ENCODE measurements at places on chromosomes 3 and 15. TPM values are rescaled to one million over a fixed set of nuclear protein-coding genes. Genes with fewer than 3 reads are reported as not detected.
A peak's percentile ranks its signal among the peaks of the same experiment; 100 is the strongest.

- DNase-seq: no peak
Measured at GRCh38 chr3:170768334-170768801, 101.6 kb downstream of the RPL22L1 start.

- DNase-seq: no peak
Measured at GRCh38 chr3:160027541-160028195, 39.0 kb downstream of the IL12A start.

DNA sequence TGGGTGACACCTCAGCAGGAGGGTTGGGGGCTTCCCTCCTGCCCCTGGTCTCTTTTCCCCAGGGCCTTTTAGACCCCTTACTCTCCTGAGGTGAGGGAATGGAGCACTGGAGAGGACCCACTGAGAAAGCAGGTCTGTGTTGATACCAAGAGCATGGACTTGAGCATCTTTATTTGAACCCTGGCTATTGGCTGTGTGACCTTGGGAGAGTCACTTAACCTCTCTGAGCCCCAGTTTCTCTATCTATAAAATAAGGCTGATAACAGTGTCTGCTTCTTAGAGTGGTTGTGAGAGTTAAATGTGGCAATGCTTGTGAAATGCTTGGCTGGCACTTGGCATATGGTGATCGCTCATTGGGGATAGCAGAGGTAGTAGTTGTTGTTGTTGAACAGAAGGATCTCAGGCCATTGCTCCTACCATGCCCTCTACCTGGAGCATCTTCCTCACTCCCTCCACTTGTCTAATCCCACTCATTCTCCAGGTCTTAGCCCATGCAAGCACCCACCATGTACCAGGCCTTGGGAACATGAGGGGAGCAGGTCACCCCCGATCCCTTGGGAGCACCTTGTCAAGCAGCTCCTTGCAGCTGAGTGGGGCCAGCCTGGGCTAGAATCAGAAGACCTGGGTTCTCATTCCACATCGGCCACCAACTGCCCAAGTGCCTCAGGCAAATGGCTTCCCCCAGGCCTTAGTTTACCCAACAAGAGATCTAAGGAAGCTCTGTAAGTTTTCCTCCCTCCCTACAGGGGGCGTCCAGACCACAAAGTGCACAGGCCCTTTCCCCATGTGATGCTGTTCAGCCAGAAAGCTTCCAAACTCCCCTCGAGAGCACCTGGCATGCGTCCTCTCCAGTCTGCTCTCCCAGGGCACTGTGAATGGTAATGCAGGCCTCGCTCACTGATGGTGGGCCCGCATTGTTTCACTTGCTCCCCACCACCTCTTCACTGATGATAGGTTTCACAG is 96.7 kb downstream of the LSM3 start:
- no peak for DNase-seq

DNA sequence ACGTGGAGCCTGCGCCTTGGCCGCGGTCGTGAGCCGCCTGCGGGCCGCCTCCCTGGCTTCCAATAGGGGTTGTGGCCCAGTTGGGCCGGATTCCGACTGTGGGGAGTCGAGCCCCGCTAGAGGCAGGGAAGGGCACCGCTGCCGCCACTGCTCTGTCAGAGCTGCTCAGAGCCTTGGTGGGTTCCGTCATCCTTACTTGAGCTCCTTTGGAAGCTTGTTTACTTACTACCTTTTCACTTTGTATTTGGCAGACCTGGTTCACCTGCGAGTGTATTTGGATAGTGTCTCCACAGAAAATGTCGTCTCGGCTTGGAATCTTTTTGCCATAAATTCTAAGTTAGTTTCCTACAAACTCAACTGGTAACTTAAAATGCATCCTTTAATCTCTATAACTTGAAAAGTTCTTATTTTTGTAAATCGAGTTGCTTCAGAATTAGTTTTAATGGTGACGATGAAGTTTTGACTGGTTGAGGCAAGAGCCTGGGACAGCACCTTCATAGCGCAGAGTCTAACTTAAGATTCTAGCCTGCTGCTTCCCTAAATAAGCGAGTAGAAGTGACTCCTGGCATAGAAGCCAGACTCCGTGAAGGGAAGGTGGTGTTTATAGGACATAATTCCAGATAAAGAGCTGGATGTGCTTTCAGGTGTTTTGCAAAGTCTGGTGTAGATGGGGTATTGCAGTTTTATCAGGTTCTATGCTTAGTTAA is 800 bp downstream of the DAG1 start:
- DNase-seq: no peak

DNA sequence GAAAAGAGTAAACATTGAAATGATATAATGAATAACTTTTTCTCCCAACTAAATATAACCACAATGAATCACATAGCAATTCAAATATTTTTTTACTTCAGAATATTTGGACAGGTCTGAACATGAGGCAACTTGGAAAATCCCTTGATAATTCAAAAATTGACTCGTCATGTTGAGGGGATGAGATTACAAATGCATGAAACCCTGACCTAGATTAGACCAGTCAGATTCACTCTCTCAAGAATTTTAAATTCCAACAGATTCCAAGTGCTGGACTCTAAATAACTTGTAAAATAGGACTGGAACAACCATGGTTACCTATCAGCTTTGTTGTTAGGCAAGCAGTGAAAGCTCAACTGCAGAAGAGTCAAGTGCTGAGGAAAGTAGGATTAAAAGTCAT is 317.5 kb downstream of the GBE1 start:
- DNase-seq: no peak

DNA sequence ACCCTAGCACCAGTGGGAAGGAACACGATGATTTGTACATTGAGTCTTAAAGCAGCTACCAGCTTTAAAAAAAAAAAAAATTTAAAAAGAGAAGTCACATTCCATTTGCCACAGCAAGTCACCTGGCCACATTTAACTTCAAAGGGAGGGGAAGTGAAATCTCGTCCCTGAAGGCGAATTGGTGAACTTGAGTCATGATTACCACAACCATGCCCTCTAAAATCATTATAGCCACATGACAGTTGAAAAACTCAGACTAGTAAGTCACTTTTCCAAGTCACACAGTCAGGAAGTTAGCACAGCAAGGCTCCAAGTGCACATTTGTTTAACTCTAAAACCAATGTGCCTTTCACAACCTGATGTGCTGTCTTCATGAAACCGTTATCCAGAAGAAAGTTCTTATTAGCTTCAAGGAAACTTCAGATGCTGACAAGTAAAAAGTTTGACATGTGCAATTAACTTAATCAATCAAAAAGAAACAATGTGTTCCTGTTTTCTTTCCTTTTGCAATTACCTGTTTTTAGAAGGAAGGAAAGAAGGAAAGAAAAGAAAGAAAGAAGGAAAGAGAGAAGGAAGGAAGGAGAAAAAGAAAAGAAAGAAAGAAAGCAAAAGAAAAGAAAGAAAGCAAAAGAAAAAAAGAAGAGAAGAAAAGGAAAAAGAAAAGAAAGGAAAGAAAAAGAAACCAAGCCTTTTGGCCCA is 8.3 kb upstream of the THSD4 start:
- no peak for DNase-seq

DNA sequence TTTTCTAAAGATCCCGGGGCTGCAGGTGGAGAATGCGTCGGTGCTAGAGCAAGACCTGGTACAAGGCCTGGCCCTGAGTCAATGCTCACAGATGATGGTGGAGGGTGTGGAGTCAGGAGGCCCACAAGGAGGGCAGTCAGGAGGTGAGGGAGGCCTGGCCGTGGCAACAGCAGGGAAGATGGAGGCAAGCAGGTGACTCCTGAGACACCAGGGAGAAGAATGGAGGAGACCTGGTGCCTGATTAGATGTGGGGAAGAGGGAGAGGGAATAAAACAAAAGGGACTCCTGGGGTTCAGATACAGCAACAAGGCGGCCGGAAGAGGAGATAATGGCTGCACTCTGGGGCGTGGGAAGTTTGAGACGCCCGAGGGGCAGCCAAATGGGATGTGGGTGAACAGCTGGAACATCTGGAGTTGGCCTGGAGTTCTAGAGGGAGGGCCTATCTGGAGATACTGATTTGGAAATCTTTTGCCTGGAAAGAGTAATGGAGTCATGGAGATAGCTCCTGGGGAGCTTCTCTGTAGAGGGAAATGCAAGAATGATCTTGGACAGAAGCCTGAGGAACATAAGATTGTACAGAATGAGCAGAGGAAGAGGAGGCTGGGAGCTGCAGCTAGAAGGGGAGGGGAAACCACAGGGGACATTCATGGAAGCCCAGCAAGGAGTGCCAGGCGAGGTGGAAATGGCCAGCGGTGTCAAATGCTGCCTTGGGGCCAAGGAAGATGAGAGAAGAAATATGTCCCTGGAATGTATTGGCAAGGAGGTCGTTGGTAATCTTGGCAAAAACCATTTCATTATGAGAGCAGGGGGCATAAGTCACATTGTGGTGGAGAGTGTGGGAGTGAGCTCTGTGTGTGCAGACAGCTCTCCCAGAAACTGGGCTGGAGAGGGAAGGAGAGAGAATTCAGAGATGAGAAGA is 67.5 kb upstream of the CORO2B start:
- DNase-seq: no peak

- DNase-seq: no peak
Measured at GRCh38 chr15:52499506-52499905, 29.2 kb downstream of the MYO5A start.

DNA sequence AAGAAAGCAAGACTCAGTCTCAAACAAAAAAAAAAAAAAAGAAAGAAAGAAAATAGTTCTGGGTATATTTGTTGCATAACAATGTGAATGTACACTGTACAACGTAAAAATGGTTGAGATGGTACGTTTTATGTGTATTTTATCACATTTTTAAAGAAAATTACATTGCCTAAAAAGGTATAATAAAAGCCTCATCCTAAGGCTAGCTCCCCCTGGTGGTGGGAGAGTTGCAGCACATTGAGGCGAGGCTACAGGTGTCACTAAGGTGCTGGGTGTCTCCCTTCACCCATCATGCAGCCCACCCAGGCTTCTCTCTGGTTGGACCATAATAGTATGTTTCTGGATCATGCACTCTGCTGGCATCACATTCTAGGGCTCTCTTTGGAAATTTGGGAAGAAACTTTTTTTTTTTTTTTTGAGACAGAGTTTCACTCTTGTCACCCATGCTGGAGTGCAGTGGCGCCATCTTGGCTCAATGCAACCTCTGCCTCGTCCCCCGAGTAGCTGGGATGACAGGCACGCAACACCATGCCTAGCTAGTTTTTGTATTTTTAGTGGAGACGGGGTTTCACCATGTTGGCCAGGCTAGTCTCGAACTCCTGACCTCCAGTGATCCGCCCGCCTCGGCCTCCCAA is 12.4 kb upstream of the RAB11A start:
- DNase-seq: peak; percentile 31

- DNase-seq: peak; percentile 91
Measured at GRCh38 chr3:193805448-193805847, 212.4 kb downstream of the OPA1 start.

- DNase-seq: no peak
Measured at GRCh38 chr3:11050666-11051323, 58.2 kb downstream of the SLC6A1 start.

DNA sequence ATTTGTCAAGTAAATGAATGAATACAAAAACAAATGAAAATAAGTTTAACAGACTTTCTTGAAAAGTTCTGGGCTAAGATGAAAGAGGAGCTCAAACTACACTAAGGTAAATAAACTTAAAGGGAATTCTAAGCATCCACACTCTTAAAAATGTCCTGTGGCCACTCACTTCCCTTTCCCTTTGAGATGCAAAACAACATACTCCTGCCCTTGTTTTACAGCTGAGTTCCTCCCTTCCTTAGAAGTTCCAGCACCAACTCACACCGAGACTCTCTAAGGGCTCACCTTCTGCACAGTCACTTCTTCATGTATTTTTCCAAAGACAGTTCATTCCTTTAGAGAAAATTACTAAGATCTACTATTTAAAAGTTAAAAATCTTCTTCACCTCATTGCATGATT is 123.3 kb upstream of the CMC1 start:
- no peak for DNase-seq

DNA sequence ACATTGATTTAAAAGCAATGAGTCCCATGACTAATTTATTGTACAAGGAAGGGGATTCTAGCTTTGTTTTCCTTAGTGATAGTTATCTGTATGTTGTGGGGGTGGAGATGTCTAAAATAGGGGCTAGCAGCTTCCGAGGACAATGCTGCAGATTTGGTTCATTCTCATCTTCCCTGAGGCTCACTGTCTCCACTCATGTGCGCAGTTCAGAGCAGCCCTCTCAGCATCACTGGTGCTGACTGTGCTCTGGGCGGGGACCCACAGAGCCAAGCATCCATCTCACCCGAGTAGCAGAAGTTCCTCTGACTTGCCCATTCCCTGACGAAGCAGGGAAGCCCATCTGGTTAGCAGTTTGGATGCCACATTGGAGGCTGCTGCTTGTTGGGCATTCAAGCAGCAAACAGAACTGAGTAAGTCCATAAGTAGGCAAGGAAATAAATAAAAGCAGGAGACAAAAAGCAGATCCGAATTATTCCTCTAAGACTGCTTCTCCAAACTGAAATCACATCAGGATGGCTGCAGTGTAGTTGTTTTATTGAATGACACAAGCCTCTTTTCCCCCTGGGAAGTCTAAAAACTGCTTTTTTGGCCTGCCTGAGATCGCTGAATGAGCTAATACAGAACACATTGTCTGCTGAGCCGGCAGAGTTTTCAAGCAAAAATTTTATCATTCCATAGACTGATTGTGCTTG is 27.5 kb downstream of the RARB start:
- no peak for DNase-seq

Gene TLR9
- total RNA-seq: 0.16 TPM

Gene ZCWPW2
- 1.3 TPM for total RNA-seq

Gene TEX55
- total RNA-seq: not detected

Gene FYTTD1
- 57.1 TPM for total RNA-seq

Gene GOLGB1
- total RNA-seq: 80.5 TPM

Gene SLC9A9
- 2.7 TPM for total RNA-seq

Gene RYR3
- 3.8 TPM for total RNA-seq

Gene ZNF620
- 15.1 TPM for total RNA-seq

Gene ICE2
- total RNA-seq: 67.2 TPM

Gene RBMS3
- 46.3 TPM for total RNA-seq

Data from mesothelial cell of epicardium (in vitro differentiated cells).